ENCODE measurements at places on chromosomes 1 and 21.

DNA sequence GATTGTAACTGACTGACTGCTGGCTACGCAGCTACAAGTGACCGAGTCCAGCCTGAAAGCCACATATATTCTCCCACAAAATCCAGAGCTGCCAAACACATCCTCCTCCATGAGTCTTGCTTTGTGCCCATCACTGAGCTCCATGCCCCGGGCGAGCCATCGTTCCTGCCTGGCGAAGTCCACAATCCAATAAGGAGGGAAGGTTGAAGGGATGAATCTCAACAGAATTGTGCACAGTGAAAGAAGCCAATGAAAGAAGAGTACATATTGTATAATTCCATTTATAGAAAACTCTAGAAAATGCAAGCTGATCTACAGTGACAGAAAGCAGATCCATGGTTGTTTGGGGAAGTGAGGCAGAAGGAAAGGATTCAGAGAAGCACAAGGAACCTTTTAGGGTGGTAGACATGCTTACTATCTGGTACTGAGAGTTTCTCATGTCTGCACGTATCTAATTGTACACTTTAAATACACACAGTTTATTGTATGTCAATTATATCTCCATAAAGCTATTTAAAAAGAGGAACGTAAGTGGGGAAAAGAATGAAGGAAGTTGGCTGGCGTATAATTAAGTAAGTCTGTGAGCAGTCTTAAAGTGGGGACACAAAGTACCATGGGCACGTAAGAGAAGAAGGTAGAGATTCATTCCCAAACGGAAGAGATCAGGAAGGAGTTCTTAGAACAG is 115.9 kb upstream of the JUN start:
- H3K27me3 ChIP-seq, result peaks cover under 1% of the 10 kb centered on the region
- peaks cover 41% of the 10 kb centered on the region for H3K4me1 ChIP-seq
- DNase-seq, result no peak

- H3K27me3 ChIP-seq, result peaks cover 2% of the 10 kb centered on the region
- DNase-seq, result no peak
- no peaks in the 10 kb centered on the region for H3K36me3 ChIP-seq
Observed at GRCh38 chr1:22212400-22213233, 69.7 kb upstream of the WNT4 start.

- H3K4me1 ChIP-seq, result no peaks in the 10 kb centered on the region
- H3K4me3 ChIP-seq, result no peak overlapping the region
- peaks cover 3% of the 10 kb centered on the region for H3K27me3 ChIP-seq
- no peak overlapping the region for H3K27ac ChIP-seq
Observed at GRCh38 chr1:214107322-214108096, 119.7 kb downstream of the PROX1 start.

GRCh38 chr1:17669866-17670451 is 85.2 kb upstream of the ACTL8 start:
- DNase-seq, result no peak

DNA sequence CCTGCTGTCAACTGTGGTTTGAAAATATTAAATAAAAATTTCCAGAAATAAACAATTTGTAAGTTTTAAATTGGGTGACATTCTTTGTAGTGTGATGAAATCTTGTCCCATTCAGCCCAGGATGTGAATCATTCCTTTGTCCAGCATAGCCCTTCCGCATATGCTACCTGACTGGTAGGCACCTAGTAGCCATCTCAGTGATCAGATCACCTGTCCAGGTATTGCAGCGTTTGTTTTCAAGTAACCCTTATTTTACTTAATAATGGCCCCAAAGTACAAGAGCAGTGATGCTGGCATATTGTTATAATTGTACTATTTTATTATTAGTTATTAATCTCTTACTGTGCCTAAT is 351.6 kb upstream of the B3GALT2 start:
- H3K27me3 ChIP-seq, result no peaks in the 10 kb centered on the region
- H3K4me3 ChIP-seq, result peak overlapping the region; percentile 72
- H3K36me3 ChIP-seq, result no peaks in the 10 kb centered on the region
- peaks cover 39% of the 10 kb centered on the region for H3K4me1 ChIP-seq
- no peak for DNase-seq

GRCh38 chr1:156559086-156559796 is 13.1 kb downstream of the IQGAP3 start:
- no peaks in the 10 kb centered on the region for H3K27me3 ChIP-seq
- H3K27ac ChIP-seq, result no peak overlapping the region
- no peak for DNase-seq

GRCh38 chr1:67724928-67725560 is 40.0 kb downstream of the GADD45A start:
- H3K27ac ChIP-seq, result no peak overlapping the region
- H3K4me1 ChIP-seq, result no peaks in the 10 kb centered on the region
- no peak for DNase-seq

- H3K27ac ChIP-seq, result no peak overlapping the region
- peaks cover 11% of the 10 kb centered on the region for H3K27me3 ChIP-seq
- no peaks in the 10 kb centered on the region for H3K4me1 ChIP-seq
- no peak overlapping the region for H3K4me3 ChIP-seq
- H3K36me3 ChIP-seq, result no peaks in the 10 kb centered on the region
Observed at GRCh38 chr1:39894884-39895495, 6.7 kb downstream of the MYCL start.

DNA sequence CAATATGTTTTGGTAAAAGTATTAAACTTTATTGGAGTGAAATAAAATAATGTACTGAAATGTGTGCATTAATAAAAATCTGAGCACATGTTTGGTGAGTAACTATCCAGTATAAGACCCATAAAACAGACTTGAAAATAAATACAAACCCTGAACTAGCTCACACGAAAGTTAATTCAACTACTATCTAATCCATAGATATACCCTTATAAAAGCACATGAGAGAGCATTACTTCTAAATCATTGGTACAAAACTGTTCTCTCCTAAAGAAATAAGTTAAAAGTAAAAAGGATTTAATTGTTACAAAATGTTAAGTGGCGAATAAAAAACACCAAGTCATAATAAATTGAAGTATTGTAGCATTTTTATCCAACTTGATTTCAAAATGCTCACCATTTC is 295.6 kb downstream of the PTPRC start:
- H3K27ac ChIP-seq, result no peak overlapping the region
- peaks cover 29% of the 10 kb centered on the region for H3K4me1 ChIP-seq
- H3K4me3 ChIP-seq, result no peak overlapping the region
- no peak for DNase-seq
- H3K27me3 ChIP-seq, result no peaks in the 10 kb centered on the region

GRCh38 chr21:38159355-38159754 is 97.4 kb upstream of the KCNJ15 start:
- H3K27ac ChIP-seq, result no peak overlapping the region
- DNase-seq, result peak; percentile 18
- H3K27me3 ChIP-seq, result peaks cover 5% of the 10 kb centered on the region
- H3K4me1 ChIP-seq, result no peaks in the 10 kb centered on the region
- H3K36me3 ChIP-seq, result no peaks in the 10 kb centered on the region
- H3K4me3 ChIP-seq, result no peak overlapping the region

DNA sequence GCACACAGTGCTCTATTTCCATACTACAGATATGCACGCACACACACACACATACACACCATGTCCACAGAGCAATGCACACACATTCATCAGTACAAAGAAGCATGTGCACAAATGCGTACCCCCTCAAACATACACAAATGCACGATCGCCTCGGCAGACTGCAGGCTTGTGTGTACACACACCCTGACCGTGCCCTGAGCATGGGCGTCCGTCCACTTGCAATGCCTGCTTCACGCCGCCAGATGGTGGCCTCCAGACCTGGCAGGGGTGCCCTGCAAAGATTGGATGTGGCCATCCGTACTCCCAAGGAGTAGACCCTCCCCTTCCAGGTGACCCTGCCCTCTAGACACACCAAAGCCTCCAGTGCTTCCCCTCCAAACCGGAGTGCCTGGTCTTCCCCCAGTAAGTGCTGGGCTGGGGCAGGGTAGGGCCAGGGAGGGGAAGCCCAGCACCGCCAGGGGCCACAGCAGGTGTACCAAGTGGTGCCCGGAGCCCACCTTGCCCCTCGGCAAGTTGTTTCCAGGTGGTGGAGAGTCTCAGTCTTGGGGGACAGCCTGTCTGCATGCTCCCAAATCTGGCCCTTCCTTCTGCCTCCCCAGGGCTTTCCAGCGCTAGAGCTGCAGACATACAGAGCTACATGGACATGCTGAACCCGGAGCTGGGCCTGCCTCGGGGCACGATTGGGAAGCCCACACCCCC is 20.6 kb downstream of the ESPN start:
- no peak overlapping the region for H3K27ac ChIP-seq
- H3K36me3 ChIP-seq, result no peaks in the 10 kb centered on the region
- no peaks in the 10 kb centered on the region for H3K4me1 ChIP-seq
- peaks cover 22% of the 10 kb centered on the region for H3K27me3 ChIP-seq

GRCh38 chr1:29186707-29187106 is 5.0 kb upstream of the SRSF4 start:
- H3K27ac ChIP-seq, result no peak overlapping the region
- peaks cover 3% of the 10 kb centered on the region for H3K36me3 ChIP-seq
- DNase-seq, result no peak
- H3K4me1 ChIP-seq, result peaks cover 11% of the 10 kb centered on the region

- H3K4me3 ChIP-seq, result no peak overlapping the region
- no peaks in the 10 kb centered on the region for H3K4me1 ChIP-seq
- no peaks in the 10 kb centered on the region for H3K36me3 ChIP-seq
- no peak for DNase-seq
- H3K27ac ChIP-seq, result no peak overlapping the region
Observed at GRCh38 chr1:117802531-117803257, 126.7 kb downstream of the GDAP2 start.

GRCh38 chr1:234683861-234684632 is 74.1 kb upstream of the IRF2BP2 start:
- H3K36me3 ChIP-seq, result no peaks in the 10 kb centered on the region
- no peak overlapping the region for H3K27ac ChIP-seq
- no peak for DNase-seq
- H3K27me3 ChIP-seq, result peaks cover 3% of the 10 kb centered on the region

DNA sequence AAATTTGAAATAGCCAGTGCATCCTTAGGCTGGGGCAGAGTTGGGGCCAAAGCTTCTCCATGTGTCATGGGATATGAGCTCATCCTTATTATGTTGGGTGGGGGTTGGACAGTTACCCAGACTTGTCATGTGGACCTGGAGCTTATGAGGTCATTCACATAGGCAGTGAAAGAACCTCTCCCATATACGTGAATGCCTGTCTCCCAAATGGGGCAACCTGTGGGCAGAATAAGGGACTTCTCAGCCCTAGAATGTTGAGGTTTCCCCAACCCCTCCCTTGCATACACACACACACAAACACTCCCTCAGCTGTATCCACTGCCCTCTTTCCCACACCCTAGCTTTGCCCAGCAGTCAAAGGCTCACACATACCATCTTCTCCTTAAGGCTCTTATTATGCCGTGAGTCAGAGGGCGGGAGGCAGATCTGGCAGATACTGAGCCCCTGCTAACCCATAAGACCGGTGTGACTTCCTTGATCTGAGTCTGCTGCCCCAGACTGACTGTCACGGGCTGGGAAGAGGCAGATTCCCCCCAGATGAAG is 2.3 kb upstream of the IVL start:
- H3K4me3 ChIP-seq, result peak overlapping the region; percentile 76
- DNase-seq, result peak; percentile 4
- peaks cover 12% of the 10 kb centered on the region for H3K4me1 ChIP-seq
- H3K36me3 ChIP-seq, result no peaks in the 10 kb centered on the region

DNA sequence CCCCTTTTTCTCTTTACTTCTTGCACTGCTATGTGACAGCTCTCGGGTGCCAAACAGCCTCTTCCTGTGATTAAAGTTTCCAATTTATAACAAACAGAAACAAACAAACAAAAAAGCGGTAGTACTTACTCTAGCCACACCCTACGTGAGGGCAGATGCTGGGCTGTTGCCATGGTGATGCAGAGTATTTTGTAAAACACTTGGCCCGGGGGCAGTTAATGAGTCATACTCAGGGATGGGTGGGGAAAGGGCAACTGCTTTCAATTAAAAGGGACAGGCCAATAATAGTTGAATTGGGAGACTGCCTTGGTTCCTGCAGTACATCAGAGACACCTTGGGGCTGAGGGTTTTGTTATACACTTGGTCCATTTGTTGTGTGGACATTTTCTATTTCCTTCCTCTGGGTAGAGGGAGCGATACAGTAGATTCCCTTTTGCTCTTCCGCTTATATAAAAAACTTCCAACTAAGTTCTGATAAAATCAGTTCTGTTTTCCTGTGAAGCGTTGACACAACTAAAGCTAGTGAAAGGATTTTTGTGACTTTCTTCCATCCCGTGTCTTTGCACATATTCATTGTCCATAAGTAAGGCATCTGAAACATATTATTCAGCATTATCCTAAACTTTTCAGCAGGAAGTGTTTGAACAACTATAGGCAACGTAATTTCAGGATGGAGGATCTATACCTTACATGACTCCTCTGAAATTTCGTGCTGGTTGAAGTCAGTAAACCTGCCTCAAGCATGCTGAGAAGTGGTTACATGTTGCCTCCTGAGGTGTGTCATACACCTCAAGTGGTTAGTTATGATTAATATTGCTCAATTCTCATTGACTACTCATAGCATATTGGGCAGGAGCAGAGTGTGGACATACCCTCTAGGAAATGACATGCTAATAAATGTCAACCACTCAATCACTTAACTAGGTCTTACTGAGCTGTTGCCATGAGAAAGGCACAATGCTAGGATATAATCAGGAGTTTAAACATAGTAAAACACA is 36.7 kb upstream of the THEM4 start:
- peak overlapping the region; percentile 94 for H3K27ac ChIP-seq
- DNase-seq, result peak; percentile 85
- no peaks in the 10 kb centered on the region for H3K27me3 ChIP-seq

DNA sequence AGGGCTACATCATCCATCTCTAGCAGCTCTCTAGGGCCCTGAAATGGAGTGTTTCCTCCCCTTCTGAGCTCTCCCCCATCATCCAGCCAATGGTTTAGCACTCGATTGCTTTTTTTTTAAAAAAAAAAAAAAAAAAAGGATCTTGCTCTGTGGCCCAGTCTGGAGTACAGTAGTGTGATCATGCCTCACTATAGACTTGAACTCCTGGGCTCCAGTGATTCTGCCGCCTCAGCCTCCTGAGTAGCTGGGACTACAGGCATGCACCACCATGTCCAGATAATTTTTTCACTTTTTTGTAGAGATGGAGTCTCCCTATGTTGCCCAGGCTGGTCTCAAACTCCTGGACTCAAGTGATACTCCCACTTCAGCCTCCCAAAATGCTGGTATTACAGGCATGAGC is 12.1 kb upstream of the ITPKB start:
- H3K27ac ChIP-seq, result no peak overlapping the region
- no peak for DNase-seq
- H3K4me3 ChIP-seq, result no peak overlapping the region

- peaks cover 18% of the 10 kb centered on the region for H3K4me1 ChIP-seq
- no peak overlapping the region for H3K27ac ChIP-seq
- peaks cover 2% of the 10 kb centered on the region for H3K27me3 ChIP-seq
- no peak overlapping the region for H3K4me3 ChIP-seq
Observed at GRCh38 chr1:10696977-10697376, 99.5 kb downstream of the CASZ1 start.

DNA sequence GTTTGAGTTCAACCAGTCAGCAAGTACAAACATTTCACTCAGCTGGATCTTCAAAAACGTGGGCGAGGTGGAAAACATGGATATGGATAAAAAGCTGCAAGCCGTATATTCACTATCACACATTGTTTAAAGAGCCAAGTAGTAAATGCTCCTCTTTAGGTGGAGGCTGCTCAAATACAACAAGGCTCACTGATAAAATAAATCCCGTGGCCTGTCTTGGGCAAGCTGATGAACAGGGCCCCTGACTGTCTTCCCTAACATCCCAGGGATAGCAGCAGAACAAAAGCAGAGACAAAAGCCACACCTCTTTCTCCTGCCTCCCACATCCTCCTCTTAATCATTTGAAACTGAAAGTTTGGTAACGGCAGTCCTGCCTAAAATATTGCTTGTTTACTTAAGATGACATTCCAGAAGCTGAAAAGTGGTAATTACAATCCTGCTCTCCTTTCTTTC is 357.7 kb downstream of the TTLL7 start:
- DNase-seq, result no peak
- no peak overlapping the region for H3K4me3 ChIP-seq
- H3K36me3 ChIP-seq, result no peaks in the 10 kb centered on the region
- H3K27me3 ChIP-seq, result peaks cover 2% of the 10 kb centered on the region

All from immature natural killer cell (primary cell).